Esophagus squamous epithelium (tissue), 5 donors: ENCODE measurements at places on chromosomes 6 and 20. TPM values are rescaled to one million over a fixed set of nuclear protein-coding genes. Genes with fewer than 3 reads are reported as not detected.

AGER gene
- total RNA-seq = 1.2 TPM

- no peaks in the 10 kb centered on the region for H3K36me3 ChIP-seq
- no peaks in the 10 kb centered on the region for H3K27me3 ChIP-seq
- no peaks in the 10 kb centered on the region for H3K4me1 ChIP-seq
- no peak overlapping the region for H3K27ac ChIP-seq
- DNase-seq = no peak
- H3K4me3 ChIP-seq = no peak overlapping the region
Measured at GRCh38 chr20:16290358-16290757, 282.9 kb downstream of the KIF16B start.

DNA sequence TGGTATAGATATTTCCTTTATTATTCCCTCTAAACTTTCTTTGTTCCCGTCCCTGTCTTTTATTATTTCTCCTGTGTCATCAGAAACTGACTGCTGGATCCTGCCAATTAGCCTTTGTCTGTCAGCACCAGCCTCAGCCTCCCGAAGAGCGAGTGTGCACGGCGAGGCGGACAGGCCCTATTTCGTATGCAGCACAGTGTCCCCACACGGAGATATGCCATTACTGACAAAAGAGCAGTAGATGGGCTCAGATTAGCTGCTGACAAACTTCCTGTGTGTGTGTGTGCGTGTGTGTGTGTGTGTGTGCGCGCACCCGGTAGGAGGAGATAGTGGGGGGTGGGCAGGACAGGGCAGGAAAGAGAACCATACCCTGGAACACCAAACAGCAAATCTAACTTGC lies 99.5 kb upstream of the ZFP64 start:
- no peak for DNase-seq
- H3K4me3 ChIP-seq = no peak overlapping the region
- H3K27me3 ChIP-seq = no peaks in the 10 kb centered on the region
- H3K36me3 ChIP-seq = no peaks in the 10 kb centered on the region
- H3K4me1 ChIP-seq = no peaks in the 10 kb centered on the region

DNA sequence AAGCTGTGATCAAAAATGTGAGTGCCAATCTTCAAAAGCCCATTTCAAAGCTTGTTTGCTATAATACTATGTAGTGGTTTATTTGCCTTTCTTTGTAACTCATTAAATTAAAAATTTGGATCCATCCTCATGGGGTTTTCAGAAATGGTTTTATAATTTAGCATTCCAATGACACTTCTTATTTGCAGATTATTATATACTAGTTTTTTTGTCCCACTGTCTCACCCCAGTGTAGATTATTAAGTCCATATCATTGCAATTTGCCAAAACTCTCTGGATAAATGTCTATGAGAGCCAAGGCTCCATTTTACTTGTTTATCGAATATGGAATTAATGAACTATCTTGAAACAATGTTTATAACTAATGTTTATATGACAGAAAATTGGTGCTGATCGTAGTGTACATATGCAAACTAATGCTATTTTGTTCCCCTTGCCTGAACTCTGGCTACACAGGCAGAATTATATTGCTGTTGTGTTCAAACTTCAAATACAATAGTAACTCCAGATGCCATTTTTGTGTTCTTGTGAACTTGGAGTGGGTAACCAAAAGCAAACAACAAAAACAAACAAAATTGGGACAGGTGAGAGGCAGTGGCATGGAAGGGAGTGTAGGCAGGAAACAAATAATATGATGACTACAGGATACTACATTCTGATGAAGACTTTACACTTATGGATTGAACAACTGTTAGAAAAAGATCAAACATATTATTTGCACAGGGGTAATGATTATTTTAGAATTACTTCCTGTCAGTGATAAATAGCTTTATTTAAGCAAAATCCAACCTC lies 307.1 kb upstream of the FLRT3 start:
- no peak for DNase-seq
- no peak overlapping the region for H3K27ac ChIP-seq
- H3K4me1 ChIP-seq = no peaks in the 10 kb centered on the region
- no peaks in the 10 kb centered on the region for H3K27me3 ChIP-seq
- H3K36me3 ChIP-seq = no peaks in the 10 kb centered on the region

DNA sequence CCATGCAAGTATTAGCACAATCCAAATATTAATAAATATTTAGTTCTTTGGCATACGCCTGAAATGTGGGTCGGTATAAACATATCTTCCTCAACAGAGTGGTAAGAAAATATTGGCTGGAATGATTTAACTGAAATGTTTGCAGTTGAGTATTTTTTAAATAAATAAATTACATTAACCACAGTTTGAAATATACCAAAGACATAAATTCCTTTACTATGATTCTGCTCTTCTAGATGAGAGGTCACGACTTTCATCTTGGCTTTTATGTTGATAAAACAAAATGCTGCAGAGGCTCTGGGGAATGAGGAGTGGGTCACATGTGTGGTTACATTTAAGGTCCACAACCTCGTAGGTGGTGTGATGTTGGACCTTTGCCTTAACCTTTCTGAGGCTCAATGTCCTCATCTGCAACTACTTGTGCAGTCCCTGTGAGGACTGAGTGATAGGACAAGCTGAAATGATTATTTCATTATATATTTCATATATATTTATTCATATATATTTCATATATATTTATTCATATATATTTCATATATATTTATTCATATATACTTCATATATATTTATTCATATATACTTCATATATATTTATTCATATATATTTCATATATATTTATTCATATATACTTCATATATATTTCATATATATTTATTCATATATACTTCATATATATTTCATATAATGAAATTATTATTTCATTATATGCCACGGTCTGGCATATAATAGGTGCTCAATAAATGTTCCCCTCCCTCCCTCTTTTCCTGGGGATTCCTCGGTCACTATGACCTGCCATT lies 107.4 kb downstream of the SAMD5 start:
- no peak for DNase-seq
- H3K27me3 ChIP-seq = no peaks in the 10 kb centered on the region
- no peak overlapping the region for H3K27ac ChIP-seq
- H3K36me3 ChIP-seq = no peaks in the 10 kb centered on the region
- H3K4me1 ChIP-seq = no peaks in the 10 kb centered on the region

GRCh38 chr6:139334806-139335446 lies 39.5 kb downstream of the CITED2 start:
- DNase-seq = no peak
- H3K36me3 ChIP-seq = no peaks in the 10 kb centered on the region
- H3K27ac ChIP-seq = peak overlapping the region; percentile 82

- H3K36me3 ChIP-seq = no peaks in the 10 kb centered on the region
- peaks cover 4% of the 10 kb centered on the region for H3K4me1 ChIP-seq
- no peak overlapping the region for H3K4me3 ChIP-seq
- DNase-seq = no peak
- H3K27ac ChIP-seq = no peak overlapping the region
Measured at GRCh38 chr20:56439771-56440291, 27.8 kb downstream of the CASS4 start.

CLPSL1 gene
- not detected for total RNA-seq

RAD21L1 gene
- total RNA-seq = not detected

DNAH8 gene
- total RNA-seq = 0.03 TPM

DNA sequence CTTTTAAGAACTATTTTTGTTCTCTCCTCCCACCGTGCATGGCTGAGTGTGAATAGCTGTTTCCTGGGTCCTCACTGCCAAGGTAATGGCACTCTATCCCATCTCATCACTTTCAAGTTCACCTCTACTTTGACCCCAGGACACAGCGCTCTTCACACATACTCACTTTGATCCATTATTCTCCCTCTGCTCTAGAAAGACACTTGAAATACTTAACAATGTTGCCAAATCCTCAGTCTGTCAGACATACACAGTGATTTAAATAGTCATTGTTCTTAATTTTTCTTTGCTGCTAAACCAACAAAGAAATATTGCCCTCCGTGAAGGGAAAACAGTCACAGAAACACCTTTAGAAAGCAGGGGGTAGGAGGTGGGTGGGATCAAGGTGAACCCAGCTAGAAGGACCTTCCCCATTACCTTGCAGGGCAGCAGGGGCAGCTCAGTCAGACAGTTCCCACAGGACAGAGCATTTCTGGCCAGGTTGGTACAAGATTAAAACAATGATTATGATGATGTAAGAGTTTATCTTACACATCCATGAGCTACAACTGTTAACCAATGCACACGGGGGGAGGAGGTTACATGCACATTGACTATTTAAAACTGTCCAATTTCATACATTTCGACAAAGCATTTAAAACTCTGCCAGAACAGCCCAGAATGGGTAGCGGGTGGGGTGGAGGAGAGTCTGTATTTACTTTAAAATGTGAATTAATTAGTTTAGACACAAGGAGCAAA lies 2.4 kb downstream of the SLC22A23 start:
- peak overlapping the region; percentile 86 for H3K4me3 ChIP-seq
- no peak for DNase-seq
- peak overlapping the region; percentile 85 for H3K27ac ChIP-seq
- H3K27me3 ChIP-seq = no peaks in the 10 kb centered on the region

GRCh38 chr6:443621-444159 lies 52.1 kb downstream of the IRF4 start:
- no peak overlapping the region for H3K27ac ChIP-seq
- no peak overlapping the region for H3K4me3 ChIP-seq
- H3K27me3 ChIP-seq = peaks cover 37% of the 10 kb centered on the region
- no peaks in the 10 kb centered on the region for H3K4me1 ChIP-seq
- no peaks in the 10 kb centered on the region for H3K36me3 ChIP-seq

DNA sequence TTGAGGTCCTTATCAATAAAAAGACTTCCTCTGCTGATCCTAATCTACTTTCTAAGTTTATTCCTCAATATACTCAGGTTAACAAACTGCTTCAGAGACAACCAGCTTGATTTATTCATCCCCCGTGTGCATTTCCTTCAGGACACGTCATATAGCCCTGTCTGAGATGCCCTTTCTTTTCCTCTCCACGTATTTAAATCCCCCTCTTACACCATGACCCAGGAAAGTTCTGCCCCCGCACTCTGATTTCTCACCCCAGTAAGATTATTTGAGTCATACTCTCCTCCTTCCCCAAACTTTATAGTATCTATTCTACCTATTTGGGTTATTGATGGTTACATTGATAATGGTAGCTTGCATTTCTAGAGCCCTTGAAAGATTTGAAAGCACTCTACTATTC lies 9.8 kb upstream of the CGA start:
- DNase-seq = no peak
- H3K27ac ChIP-seq = no peak overlapping the region
- no peak overlapping the region for H3K4me3 ChIP-seq

GRCh38 chr6:137712587-137712986 lies 154.5 kb upstream of the TNFAIP3 start:
- no peak for DNase-seq
- H3K4me1 ChIP-seq = peaks cover 9% of the 10 kb centered on the region
- H3K27ac ChIP-seq = no peak overlapping the region
- no peaks in the 10 kb centered on the region for H3K27me3 ChIP-seq
- H3K36me3 ChIP-seq = no peaks in the 10 kb centered on the region

DNA sequence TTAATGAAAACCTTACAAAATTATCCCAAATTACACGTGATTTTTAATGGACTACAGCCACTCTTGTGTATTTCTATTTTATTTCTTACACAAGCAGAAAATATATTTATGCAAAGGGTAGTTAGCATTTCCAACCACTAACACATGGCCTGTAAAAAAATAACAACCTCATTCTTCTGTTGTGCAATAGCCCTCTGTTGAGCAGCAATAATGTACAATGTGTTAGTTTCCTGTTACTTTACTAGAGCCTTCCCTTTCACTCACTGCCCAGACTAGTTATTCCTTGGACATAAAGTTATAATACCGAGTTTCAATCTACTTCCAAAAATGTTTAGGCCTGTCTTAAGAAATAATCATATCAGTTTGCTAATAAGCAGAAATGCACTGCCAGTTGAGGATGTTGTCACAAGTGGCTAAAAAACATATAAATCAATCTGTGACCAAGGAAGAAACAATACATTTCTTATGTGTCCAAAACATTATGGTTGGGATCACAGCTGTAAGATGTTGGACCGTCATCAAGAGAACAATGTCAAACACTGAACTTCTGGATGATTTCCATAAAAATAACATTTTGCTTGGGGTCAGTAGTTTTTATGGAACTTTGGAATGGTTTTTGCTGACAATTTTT lies 73.6 kb upstream of the RNF146 start:
- no peak overlapping the region for H3K4me3 ChIP-seq
- no peaks in the 10 kb centered on the region for H3K36me3 ChIP-seq
- no peaks in the 10 kb centered on the region for H3K27me3 ChIP-seq
- peak overlapping the region; percentile 37 for H3K27ac ChIP-seq
- no peak for DNase-seq

GRCh38 chr20:18971121-18971520 lies 157.5 kb downstream of the SCP2D1 start:
- no peaks in the 10 kb centered on the region for H3K27me3 ChIP-seq
- no peak overlapping the region for H3K27ac ChIP-seq
- H3K36me3 ChIP-seq = no peaks in the 10 kb centered on the region
- H3K4me1 ChIP-seq = no peaks in the 10 kb centered on the region
- DNase-seq = no peak
- H3K4me3 ChIP-seq = no peak overlapping the region

GRCh38 chr20:56995635-56996075 lies 270.8 kb downstream of the BMP7 start:
- DNase-seq = no peak
- H3K27ac ChIP-seq = no peak overlapping the region
- no peaks in the 10 kb centered on the region for H3K36me3 ChIP-seq
- no peak overlapping the region for H3K4me3 ChIP-seq
- H3K4me1 ChIP-seq = peaks cover 8% of the 10 kb centered on the region

DNA sequence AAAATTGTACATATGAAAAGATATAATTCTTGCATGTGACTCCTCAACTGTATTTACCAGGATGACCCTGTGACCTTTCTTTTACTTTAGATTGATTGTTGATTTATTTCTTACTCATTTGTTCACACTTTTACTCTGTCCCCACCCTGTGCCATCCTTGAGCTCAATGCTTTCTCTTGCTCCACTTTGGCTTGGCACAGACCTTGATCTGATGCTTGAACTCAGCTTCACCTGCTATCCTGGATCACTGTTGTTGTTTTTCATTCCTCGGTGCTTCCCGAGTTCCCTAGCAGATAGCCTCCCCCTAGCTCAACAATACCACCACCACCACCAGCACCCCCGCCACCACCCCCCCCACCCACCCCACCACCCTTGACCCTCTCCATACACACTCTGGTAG lies 102.1 kb downstream of the EYA4 start:
- no peaks in the 10 kb centered on the region for H3K4me1 ChIP-seq
- H3K36me3 ChIP-seq = no peaks in the 10 kb centered on the region
- no peaks in the 10 kb centered on the region for H3K27me3 ChIP-seq
- no peak overlapping the region for H3K27ac ChIP-seq

NKAIN4 gene
- total RNA-seq = not detected
